ENCODE measurements at places on chromosomes 1 and 21.

GRCh38 chr1:8367571-8368194, 49.8 kb downstream of the SLC45A1 start:
- DNase-seq, result no peak

DNA sequence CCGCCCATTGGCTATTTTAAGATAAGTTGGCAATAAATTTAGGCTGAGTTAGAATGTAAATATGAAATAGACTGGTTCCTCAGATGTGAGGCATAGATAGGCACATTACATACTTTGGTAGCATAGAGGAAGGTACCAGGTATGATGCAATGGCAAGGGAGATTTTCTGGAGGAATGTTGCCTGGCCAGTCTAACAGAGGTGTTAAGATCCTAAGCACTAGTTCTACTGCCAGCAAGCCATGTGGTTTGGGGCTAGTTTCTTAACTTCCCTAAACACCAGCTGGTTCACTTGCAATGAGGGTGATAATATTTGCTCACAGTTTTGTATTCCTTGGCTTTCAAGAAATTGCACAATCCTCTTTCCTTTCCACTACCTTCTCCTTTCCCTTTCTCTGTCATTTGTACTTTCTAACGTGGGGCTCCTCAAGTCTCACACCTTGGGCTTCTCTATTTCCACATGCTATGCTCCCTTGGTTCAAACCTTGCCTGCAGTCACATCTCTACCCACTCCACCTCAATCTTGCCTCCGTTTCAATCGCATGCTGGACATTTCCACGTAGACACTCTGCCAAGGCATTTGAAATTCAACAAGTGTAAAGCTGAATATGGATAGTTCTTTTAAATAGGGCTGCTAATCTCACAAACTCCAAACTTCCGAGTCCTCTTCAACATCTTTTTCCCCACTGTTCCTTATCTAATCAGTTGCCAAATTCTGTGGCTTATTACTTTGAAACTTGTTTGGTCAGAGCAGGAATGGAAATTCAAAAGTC, 4.7 kb upstream of the CD55 start:
- DNase-seq, result no peak

DNA sequence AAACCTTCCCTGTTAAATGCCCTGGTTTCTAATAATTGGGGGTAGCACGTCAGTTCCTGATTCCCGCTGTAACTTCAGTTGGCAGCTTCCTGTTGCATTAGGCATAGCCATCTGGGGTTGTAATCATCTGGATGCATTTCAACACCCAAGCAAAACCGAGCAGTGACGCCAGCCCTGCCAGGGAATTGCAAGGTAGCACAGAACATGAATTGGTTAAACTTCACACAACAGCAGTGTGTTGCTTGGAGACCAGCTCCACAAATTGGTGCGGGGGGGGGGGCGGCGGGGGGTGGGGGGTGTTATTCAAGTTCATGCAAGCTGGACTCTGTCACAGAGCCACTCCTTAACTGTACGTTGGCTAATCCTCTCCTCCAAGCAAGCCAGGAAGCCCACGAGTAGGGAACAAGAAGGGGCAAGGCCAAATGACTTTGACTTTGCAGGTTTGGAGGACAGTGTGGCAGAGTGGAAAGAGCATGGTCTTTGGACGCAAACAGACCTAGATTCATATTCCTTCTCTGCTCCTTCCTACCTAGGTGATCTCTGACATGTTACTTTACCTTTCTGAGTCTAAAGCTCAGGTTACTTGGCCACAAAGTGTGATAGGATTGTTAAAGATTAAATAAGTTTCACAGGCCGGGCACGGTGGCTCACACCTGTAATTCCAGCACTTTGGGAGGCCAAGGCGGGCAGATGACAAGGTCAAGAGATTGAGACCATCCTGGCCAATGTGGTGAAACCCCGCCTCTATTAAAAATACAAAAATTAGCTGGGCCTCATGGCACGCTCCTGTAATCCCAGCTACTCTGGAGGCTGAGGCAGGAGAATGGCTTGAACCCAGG, 4.7 kb downstream of the LAX1 start:
- no peak for DNase-seq

DNA sequence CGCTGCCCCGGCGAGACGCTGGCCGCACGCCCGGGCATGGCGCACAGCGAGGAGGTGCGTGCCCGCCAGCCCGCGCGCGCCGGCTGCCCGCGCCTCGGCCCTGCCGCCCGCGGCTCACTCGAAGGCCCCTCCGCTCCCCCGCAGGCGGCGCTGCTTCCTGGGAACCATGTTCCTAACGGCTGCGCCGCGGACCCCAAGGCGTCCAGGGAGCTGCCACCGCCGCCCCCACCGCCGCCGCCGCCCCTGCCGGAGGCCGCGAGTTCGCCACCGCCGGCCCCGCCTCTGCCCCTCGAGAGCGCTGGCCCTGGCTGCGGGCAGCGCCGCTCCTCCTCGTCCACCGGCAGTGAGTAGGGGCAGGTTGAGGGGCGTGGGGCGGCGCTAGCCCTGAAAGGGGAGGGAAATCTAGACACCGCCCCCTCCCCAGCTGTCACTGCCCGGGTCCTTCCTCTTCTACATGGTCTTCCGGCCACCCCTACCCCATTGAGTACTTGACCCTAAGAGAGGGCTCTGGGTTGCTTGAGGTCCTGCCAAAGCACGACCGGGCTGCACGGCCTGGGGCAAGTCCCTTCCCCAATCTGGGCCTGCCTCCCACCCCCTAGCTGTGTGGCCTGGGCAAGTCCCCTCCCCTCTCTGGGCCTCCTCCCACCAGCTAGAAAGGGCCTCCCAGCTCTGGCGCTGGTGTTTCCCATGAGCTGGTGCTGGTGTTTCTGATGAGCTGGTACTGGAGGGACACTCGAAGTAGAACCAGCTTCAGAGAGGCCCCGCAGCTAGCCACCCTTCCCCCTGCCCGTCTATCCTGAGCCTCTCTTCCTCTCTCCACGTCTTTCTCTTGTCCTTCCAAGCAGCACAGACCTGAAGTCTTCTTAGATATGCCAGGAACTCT, 17.0 kb downstream of the TNFRSF25 start:
- no peak for DNase-seq

- no peak for DNase-seq
Observed at GRCh38 chr1:154810571-154810970, 59.5 kb downstream of the KCNN3 start.

- DNase-seq, result no peak
Observed at GRCh38 chr1:32426489-32427255, 32.4 kb upstream of the BSDC1 start.

- DNase-seq, result no peak
Observed at GRCh38 chr1:195717651-195718050, 890.6 kb downstream of the KCNT2 start.

DNA sequence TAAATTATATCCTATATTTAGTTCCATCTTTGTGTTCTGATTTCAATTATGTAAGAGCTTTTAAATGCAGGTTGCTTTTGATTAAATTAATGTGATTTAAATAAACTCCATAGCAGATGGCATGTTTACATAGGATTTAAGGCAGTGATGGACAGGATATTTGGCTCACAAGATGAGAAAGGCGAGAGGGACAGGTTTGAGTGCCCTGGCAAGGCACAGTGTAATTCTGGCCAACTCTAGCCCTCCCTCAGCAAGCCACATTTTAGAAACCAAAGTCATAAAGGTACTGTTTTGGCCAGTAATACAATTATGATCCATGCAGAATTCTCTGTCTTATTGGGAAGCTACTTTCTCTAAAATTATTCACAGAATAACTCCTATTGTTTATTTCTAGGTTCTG, 50.6 kb upstream of the C1orf146 start:
- DNase-seq, result no peak

DNA sequence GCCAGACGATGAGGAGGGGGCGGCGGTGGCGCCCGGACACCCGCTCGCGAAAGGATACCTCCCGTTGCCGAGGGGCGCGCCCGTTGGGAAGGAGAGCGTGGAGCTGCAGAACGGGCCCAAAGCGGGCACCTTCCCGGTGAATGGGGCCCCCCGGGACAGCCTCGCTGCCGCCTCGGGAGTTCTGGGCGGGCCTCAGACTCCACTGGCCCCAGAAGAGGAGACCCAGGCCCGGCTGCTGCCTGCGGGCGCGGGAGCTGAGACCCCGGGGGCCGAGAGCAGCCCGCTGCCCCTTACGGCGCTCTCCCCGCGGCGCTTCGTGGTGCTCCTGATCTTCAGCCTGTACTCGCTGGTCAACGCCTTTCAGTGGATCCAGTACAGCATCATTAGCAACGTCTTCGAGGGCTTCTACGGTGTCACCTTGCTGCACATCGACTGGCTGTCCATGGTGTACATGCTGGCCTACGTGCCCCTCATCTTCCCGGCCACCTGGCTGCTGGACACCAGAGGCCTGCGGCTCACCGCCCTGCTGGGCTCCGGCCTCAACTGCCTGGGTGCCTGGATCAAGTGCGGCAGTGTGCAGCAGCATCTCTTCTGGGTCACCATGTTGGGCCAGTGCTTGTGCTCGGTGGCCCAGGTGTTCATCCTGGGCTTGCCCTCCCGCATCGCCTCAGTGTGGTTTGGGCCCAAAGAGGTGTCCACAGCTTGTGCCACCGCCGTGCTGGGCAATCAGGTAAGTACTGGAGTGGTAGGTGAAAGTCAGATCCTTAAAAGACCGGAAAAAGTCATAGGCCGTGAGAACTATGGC, 588 bp downstream of the FLVCR1 start:
- DNase-seq, result no peak

DNA sequence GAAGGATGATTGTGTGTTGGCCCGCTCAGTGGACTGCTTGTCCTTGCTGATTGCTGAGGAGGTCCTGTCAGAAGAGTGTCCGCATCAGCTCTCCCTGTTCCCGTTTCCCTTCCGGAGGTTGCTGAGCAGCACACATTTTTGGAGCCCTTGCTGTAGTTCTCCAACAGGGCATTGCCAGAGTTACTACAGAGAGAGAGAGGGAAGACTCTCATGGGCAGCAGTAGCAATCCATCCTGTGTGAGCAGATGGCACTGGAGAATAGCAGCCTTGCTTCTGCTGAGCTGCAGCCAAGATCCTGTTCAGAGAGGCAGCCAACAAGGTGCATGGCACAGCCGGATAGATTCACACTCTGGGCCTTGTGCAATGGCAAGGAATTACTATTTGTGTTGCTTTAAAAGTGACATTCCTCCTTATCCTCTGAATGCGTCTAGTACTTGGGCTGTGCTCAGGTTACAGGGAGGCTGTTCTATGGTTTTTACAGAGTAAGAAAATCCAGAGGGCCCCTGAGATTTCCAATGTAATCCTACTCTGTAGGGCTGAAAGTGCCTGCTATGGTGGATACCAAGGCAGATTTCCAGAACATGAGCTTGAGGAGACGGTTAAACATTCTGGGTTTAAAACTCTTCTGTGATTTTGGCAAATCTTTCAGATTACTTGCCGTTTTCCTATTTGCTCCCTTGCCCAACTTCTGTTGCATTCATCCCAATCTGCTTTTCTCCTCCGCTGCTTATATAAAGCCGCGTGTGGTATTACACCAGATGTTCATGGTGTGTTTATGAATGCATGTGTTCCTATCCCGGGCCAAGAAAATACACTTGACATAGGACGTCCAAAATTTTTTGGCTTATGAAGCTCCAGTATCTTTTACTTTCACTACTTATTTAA, 27.4 kb downstream of the AK4 start:
- DNase-seq, result no peak

- DNase-seq, result no peak
Observed at GRCh38 chr1:3268281-3268680, 186.2 kb upstream of the ARHGEF16 start.

DNA sequence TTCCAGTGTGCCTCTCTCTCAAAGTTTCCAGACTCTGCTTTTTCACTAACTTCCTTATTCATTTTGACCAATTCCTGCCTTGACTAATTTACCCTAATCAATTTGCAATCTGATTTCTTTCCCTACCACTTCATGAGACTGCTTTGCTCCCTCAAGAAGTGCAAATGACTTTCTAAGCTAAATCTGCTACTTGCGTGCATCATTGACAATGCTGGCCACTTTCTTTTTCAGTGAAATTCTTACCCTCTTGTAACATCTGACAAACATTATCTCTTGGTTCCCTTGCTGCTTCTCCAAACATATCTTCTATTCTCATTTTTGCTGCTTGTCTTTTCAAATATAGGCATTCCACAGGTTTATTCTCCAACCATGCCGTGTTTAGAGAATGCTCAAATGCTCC, 659.9 kb downstream of the USP25 start:
- no peak for DNase-seq

DNA sequence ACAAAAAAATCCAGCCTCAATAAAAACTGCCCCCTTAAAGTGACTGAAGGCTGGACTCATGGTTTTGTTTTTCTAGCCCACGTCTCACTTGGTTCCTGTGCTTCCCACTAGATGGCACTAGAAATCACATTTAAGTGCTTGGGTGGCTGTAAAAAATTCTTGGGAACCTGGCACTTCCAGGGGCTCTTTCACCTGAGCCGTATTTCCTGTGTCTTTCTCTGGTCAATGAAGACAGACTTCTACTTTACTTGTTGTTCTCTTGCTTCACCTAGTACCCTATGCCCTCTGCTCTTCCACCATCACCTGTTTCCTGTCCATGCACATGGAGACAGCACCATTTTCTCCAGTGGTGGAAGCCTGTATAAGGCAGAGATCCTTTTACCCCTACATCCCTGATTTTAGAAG, 20.0 kb downstream of the METTL13 start:
- DNase-seq, result no peak

DNA sequence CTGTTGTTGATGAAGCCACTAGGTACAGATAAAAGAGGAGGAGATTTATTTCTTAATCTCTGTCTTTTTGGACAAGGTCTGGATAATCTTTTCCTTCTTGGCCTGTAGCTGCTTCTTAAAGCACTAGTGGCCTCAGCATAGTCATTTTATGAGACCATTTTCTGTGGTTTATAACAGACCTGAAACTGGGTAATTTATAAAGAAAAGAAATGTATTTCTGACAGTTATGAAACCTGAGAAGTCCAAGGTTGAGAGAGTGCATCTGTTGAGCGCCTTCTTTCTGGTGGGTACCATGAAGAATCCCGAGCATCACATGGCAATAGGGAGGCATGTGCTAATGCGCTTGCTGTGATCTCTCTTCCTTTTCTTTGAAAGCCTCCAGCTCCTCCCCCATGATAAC, 36.7 kb upstream of the PDC start:
- no peak for DNase-seq

DNA sequence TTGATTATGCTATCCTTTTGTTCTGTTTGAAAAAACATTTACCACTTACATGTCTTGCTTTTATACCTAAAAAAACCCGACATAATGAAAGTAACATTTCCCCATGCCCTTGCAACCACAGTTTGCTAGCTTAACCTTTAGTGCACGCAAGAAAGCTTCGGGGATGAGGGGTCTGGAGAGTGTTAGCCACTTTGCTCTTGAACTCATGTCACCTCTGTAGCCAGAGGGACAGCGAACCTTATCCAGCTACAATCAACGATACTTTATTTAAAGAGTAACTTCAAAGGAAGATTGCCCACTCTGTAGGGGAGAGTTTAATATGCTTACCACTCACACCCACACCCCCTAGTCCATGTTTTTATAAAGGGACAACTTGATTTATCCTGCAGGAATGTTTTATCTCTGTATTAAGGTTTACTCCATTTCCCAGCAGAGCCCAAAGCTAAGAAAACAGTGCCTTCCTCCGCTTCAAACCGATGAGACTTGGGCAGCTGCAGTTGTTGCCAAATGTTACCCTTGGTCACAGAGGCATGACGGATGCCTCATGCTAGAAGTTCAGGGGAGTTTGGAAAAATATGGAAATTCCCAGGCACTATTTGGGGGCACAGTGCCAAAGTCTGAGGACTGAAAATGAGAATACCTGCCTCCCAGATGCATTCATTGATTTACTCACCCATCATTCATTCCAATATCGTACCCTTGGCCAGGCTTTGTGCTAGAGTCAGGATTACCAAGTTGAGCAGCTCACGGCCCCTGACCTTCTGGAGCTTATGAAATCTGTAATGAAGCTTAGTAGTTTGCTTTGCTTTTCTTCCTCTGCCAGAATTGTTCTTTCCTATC, 61.4 kb upstream of the VCAM1 start:
- DNase-seq, result no peak

Data from activated T-helper 9 cell treated with anti-CD3 and anti-CD28 coated beads, Interleukin-2, amount 50 U/mL, for 16 hours (primary cell).